Naive B cell (primary cell): ENCODE measurements at places on chromosomes 2 and 18. TPM values are rescaled to one million over a fixed set of nuclear protein-coding genes. Genes with fewer than 3 reads are reported as not detected.

GRCh38 chr2:55045780-55046179, 4.5 kb downstream of the RTN4 start:
- no peak for DNase-seq

Gene ZFP36L2
- polyA plus RNA-seq, result 161 TPM

DNA sequence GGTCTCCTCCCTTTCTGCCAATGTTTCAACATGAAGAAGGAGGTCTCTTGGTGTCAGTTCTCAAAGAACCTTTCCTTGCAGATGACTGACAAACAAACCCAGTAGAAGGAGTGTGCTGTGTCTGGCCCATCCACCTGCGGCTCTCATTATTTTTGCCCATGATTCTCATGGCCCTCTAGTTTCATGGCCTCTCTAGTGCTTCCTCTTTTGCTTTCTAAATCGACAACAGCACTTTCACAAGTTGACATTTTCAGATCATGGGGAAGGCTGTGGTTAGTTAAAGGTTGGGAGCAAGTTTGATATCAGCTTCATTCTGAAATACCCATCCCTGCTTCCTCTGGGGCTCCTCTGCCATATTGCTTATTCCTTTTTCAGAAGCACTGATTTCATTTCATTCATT, 805.2 kb downstream of the SLC4A3 start:
- no peak for DNase-seq

GRCh38 chr18:24368749-24369148, 28.9 kb downstream of the OSBPL1A start:
- DNase-seq, result no peak

- no peak for DNase-seq
These were observed 140.8 kb upstream of the SLC35G4 start for GRCh38 chr18:11468617-11469016.
